SW 1271 (cell line): ENCODE measurements at places on chromosomes 11 and 22.

DNA sequence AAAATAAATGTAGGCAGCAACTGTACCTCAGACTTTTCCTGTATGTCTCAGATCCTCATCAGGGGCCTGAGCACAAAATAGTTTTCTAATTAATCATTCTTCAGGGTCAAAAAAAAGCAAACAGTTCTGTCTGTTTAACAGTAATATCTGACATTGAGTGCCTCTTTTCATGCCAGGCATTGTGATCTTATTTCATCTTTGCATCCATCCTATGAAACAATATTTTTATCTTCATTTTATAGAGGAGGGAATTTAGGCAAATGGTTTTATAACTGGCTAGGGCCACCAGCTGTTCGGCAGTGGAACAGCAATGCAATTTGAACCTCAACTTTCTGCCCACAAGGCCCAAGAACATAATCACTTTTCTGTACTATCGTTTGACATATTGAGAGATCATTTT is 145.6 kb downstream of the WNT7B start:
- peak; percentile 35 for DNase-seq

DNA sequence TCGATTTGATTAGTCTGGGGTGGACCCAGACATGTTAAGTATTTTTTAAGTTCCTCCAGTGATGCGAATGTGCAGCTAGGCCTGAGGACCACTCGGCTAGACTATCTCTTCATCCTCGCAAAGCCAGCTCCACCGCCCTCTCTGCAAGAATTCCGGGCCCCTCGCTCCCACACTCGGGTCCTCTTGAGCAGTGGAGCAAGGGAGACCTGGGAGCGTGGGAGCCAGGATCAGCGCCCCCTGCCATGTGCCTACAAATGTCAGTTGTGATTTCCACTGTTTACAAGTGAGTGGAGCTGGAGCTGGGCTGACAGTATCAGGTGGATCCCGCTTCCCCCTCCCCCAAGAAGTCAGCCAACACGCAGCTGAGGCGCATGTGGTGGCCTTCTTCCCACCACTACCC is 6.7 kb downstream of the B3GNT6 start:
- DNase-seq, result no peak

- no peak for DNase-seq
Measured at GRCh38 chr11:72947229-72947628, 133.0 kb downstream of the ATG16L2 start.

DNA sequence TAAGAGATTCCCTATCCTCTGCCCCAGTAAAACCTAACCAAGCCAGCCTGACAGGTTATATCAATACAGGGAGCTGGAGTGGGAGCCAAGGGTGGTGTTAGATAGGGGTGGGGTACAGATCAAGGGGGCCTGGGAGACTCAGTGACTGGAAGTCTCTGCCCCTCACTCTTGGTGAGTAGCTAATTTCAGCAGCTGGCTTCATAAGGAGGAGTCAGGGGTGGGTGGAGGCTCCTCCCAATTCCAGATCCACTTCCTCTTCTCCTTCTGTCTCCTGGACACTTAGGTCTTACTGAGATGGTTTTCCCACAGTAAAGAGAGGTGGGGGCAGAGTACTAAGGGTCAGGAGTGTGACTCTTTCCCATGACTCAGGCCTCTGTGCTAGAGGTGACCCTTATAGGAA is 1.1 kb upstream of the VSIG2 start:
- DNase-seq, result no peak

GRCh38 chr11:66316849-66317251 is at the start of gene CD248:
Gene CD248, minus strand, starts transcription at chr11:66317044. Its CDS starts 17 bp downstream, at chr11:66317027.
- no peak for DNase-seq

DNA sequence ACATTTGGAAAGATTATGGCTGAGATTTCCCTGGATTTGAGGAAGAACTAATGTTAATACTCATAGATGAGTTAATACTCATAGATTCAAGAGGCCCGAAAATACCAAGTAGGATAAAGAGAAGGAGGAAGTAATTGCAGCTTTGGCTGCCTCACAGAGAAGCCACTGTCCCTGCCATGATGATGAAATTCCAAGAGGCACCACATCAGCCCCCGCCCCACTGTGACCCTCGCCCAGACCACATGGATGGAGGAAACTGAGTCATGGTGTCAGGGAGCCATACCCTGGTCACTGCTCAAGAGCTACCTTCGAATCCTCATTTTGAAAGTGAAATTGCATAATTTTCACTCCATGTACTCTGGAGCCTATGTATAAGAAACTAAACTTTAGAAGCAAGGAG is 92.9 kb upstream of the SLC22A12 start:
- no peak for DNase-seq

GRCh38 chr22:30998329-30998728 is 29.3 kb downstream of the TUG1 start:
- DNase-seq, result no peak

- no peak for DNase-seq
Measured at GRCh38 chr11:86243396-86243795, 1.2 kb upstream of the EED start.

DNA sequence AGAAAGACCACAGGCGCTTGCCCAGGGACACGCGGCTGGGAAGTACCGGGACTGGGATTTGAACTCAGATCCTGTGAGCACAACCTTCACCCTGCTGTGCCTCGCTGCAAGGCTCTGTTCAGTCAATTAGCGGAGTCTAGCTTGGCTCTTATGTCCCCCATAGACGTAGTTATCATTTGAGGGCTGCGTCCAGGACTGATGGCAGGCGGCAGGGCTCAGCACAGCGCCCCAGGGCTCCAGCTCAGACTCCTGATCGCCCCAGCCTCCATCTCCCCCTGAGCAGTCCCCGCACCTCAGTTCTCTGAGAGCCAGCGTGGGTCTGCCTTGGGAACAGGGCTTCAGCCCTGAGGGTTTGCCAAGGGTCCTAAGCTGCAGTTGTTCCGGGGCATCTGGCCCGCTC is 19.8 kb downstream of the MRGPRG start:
- no peak for DNase-seq

DNA sequence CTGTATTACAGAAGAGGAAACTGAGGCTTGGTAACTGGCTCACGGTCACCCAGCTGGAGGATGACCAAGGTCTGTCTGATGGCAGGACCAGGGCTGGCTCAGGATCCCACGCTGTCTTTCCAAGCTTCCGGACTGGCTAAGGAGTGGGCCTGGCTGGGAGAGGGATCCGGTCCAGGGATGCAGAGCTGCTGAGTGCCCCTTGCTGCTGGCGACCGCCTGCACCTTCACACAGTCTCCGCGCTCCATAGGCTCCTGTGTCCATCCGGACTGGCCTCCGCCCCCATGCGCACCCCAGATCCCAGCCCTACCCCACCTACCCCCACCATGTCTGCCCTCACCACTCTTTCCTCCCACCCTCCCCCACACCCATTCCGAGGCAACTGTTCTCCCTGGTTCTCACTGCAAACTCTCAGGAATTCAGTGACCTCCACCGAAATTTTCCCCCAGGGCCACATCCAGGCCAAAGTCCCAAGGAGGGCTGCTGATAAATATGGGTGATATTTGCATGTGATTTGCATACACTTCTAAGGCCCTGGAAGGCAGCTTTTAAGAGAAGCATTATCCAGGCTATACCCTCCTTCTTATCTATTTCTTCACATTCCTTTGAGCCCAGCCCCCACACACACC is 48.5 kb upstream of the SLC35C1 start:
- no peak for DNase-seq

DNA sequence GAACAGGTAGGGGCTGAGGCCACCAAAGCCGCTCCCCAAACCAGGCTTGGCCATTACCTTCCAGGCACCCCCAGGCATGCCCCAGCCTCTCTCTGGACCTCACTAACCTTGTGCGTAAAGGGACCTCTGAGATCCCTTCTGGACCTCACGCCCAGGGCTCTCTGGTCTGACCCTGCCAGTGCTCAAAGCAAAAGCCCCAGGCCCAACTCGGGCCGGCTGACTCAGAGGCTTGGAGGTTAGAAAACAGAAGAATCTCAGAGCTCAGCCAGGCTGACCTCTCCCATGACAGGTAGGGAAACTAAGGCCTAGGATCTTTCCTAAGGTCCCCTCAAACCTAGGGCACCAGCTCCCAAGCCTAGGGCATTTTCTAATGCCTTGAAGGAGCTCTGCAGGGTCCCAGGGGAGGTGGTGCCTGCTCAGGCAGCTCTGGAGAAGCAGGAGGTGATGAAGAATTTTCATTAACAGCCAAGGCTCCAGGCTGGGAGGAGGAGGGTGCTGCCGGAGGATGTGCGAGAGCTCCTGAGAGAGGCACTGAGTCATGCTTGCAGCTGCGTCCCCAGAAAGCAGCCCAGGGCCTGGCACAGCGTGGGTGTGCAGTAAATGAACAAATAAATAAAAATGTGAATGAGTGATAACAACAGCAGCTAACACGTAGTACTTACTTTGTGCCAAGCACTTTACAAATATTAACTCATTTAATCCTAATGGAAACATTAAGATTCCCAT is 25.6 kb downstream of the ARRB1 start:
- DNase-seq, result no peak

- no peak for DNase-seq
Measured at GRCh38 chr11:13160806-13161205, 116.8 kb upstream of the BMAL1 start.

DNA sequence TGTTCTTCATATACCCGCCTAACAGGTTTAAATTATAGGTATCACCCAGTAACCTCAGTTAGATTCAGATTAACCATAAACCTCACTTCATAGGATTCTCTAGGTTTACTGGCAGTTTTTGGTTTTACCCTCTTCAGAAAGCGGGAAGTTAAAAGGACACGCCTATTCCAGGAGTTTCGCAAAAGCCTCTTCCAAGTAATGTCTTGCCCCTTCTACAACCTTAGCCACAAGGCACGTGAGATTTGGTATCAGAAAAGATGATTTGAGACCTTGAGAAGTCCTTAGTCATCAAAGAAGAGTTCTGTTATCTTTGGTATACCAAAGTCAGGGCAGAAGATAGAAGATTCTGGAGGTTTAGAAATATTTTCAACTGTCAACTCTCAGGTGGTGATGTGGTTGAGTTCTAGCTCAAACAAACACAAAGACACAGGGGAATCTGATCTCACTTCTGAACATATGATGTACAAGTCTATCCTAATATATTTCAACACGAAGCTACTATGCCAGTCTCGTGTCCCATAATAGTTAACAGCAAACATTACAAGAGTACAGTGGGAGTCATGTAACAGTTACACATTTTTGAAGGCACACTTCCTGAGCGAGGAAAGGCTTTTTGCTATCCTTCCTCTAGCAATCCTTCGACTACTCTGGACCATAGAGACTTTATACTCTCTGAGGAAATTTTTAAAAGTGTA is 103.5 kb downstream of the USP35 start:
- DNase-seq, result no peak

DNA sequence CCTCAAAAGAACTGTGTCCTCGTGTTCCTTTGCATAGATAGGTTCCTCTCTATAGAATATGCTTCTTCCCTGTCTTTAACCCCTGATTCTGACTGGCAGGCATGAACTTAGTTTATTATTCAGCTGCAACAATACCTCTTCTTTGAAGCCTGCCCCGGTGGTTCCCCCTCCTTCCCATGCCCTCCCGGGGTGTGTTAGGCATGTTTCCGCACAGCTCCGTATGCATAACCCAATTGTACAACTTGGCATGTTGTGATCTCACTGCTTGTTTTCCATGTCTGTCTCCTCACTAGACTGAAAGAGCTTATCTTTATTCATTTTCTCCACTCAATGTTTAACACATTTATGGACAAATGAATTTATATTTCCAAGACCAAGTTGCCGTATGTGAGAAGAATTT is 72.6 kb downstream of the DEPDC5 start:
- DNase-seq, result no peak

DNA sequence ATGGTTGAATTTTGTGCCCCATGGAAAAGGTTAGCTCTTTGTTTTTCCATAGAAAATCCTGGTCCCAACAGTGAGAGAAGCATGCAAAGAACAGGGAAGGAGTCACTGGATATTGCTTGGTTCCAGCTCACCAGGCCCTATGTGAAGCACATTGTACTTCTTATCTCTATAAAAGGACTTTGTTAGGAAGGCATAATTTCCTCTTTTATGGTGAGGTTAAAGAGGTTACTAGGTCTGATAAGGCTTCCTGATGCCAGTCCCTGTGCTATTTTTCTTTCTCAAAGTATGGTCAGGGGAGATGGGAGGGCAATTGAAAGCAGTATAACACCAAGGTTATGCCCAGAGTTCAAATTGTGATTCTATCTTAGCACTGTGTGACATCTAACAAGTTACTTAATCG is 162.6 kb downstream of the KIF18A start:
- no peak for DNase-seq

DNA sequence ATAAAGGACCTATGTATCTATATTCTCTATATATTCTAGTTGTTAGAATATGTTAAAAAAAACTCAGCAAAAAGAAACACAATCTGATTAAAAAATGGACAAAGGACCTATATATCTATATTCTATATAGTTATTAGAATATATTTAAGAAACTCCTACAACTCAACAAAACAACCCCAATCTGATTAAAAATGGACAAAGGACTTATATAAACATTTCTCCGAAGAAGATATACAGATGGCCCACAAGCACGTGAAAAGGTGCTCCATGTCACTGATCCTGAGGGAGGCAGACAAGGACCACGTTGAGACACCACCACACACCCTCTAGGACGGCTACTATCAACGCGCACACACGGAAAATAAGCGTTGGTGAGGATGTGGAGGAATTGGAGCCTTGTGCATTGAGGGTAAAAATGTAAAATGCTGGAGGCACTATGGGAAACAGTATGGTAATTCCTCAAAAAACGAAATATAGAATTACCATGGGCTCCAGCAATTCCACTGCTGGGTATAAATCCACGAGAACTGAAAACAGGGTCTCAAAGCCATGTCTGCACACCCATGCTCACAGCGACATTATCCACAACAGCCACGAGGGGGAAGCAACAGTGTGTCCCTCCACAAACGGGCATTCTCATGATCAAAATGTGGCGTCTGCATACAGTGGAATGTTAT is 22.7 kb downstream of the YPEL1 start:
- peak; percentile 20 for DNase-seq

DNA sequence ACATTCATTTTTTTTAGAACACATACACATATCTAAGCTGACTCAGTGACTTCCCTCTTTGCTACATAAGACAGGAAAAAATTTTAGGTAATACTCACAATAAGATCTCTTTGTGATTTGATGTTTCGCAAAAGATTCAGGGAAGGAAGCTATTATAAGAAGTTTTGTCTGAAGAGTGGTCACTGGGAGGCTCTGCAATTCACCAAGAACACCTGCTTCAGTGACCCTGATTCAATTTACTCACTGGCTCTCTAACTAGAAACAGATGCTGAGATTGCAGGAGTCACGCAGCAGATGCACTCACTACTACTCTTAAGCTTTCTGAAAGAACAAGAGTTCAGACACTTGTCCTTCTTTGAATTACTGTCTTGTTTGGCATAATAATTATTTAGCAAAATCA is 193.6 kb upstream of the DDI1 start:
- DNase-seq, result no peak

DNA sequence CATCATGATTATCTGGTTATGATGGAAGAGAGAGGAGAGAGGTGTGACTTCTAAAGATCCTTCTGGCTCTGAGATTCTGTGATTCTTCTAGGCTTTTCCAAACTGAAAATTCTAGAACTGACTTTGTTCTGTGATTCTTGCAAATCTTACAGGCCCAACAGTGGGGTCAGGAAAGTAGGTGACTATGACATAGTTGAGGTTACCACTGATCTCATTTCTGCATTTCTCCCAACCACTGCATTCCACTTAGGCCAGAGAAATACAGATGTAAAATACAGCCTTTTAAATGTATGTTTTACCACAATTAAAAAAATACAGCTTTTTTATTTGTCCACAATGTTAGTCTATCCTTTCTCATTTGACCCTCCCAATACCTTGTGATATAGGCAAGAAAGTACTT is 83.7 kb downstream of the STIM1 start:
- no peak for DNase-seq

- DNase-seq, result no peak
Measured at GRCh38 chr11:8168485-8169257, at the start of gene RIC3. Gene RIC3, minus strand, starts transcription at chr11:8169025. Its CDS starts 36 bp downstream, at chr11:8168989.

- DNase-seq, result no peak
Measured at GRCh38 chr22:34808618-34809017, 257.3 kb upstream of the ISX start.
